Progenitor cell of endocrine pancreas (in vitro differentiated cells): ENCODE measurements at places on chromosomes 16 and 17. TPM values are rescaled to one million over a fixed set of nuclear protein-coding genes. Genes with fewer than 3 reads are reported as not detected.

Gene DPEP3
- total RNA-seq = not detected in 2 replicates

- H3K36me3 ChIP-seq = no peaks in the 10 kb centered on the region
- H3K4me1 ChIP-seq = peaks cover 26% of the 10 kb centered on the region
- no peaks in the 10 kb centered on the region for H3K27me3 ChIP-seq
- no peak overlapping the region for H3K27ac ChIP-seq
Measured at GRCh38 chr17:66720027-66720426, 114.9 kb upstream of the CACNG5 start.

Gene ZFHX3
- 48.9 and 54.0 TPM in 2 replicates for total RNA-seq

DNA sequence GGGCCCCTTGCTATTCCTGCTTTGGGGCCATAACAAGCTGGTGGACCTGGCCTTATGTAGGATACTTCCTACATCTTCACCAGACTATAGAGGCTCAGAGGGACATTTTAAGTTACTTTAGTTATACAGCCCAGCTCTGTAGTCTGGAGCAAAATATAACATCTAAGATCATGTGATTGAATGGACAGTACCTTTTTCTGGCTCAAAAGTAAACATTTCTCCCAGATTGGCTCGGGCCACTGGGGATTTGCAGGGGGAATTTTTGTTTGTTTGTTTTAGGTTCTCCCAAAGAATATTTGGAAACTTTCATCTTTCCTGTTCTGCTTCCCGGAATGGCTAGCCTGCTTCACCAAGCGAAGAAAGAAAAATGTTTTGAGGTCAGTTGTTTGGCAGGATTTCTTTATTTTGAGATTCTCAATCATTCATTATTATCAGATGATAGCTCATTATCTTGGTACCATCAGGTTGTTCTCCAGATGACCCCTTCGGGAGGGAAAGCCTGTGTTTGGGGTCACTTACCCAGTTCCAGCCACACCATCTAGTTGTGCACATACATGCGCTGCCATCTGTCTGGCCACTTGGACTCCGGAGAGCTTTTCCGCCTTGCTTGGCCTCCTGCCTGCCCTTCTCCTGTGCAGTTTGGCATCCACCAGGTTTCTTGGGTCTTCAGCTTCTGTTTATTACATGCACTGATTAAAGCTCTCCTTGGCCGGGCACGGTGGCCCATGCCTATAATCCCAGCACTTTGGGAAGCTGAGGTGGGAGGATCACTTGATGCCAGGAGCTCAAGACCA, 17.2 kb downstream of the IQCK start:
- peaks cover 36% of the 10 kb centered on the region for H3K36me3 ChIP-seq
- no peaks in the 10 kb centered on the region for H3K27me3 ChIP-seq
- no peak overlapping the region for H3K27ac ChIP-seq

Gene SBK1
- total RNA-seq = 89.4 and 91.2 TPM in 2 replicates

Gene IL21R
- total RNA-seq = not detected in 2 replicates

- no peak for DNase-seq
- peaks cover 5% of the 10 kb centered on the region for H3K36me3 ChIP-seq
- no peak overlapping the region for H3K4me3 ChIP-seq
Measured at GRCh38 chr16:24745791-24746190, 16.3 kb downstream of the TNRC6A start.

GRCh38 chr16:70421014-70421413, 17.9 kb downstream of the ST3GAL2 start:
- no peak overlapping the region for H3K4me3 ChIP-seq
- peaks cover 50% of the 10 kb centered on the region for H3K4me1 ChIP-seq

- H3K27me3 ChIP-seq = no peaks in the 10 kb centered on the region
- peaks cover 1% of the 10 kb centered on the region for H3K36me3 ChIP-seq
- H3K4me3 ChIP-seq = no peak overlapping the region
- DNase-seq = no peak
- no peaks in the 10 kb centered on the region for H3K4me1 ChIP-seq
- H3K27ac ChIP-seq = no peak overlapping the region
Measured at GRCh38 chr17:63308272-63308671, 137.8 kb downstream of the CYB561 start.

DNA sequence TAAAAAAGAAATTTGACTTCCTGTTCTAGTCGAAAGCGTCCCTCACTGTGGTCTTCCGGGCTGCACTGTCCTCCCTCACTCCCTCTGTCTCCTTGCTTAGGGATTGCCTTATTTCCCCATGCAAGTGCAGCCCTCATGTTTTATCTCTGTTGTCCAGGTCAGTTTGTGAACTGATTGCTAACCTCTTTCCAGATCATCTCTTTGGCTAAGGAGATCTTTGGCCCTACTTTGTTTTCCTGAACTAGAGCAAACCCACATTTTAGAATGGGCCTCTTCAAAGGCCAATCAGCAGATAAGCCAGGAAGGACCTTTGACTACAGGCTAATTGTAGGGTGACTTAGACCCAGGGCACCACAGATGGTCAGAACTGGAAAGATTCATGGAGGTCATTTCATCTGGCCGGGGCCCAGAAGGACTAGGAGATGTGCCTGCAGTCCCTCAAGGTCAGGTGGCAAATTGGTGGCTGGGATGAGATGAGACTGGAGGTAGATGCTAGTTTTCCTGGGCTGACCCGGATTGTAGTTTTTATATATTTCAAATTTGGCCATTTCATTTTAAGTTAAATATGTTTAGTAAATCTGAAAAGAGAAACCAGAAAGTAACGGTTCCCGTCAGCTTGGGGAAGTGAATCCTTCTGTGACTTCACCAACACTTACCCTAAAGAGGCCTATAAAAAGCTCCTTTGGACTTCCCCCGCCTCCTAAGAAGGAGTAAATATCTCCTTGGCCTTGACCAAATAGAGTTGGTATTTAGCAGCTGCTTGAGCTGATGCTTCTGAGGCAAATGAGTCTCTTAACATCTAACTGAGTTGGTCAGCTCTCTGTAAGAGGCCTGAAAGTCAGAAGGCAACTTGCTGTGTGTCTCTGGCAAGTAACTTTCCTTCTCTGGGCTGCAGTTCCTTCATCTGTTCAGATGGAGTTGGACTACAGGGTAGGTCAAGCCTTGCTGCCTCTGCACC, 6.2 kb upstream of the SLC25A19 start:
- DNase-seq = no peak
- H3K4me1 ChIP-seq = peaks cover 6% of the 10 kb centered on the region
- no peaks in the 10 kb centered on the region for H3K27me3 ChIP-seq
- no peak overlapping the region for H3K27ac ChIP-seq

GRCh38 chr16:57283214-57283958, 1.1 kb downstream of the PLLP start:
- peak overlapping the region; percentile 71 for H3K4me3 ChIP-seq
- peaks cover 12% of the 10 kb centered on the region for H3K4me1 ChIP-seq
- no peaks in the 10 kb centered on the region for H3K36me3 ChIP-seq

- no peaks in the 10 kb centered on the region for H3K36me3 ChIP-seq
- H3K27ac ChIP-seq = no peak overlapping the region
- peak; percentile 37 for DNase-seq
- peaks cover 18% of the 10 kb centered on the region for H3K27me3 ChIP-seq
- peaks cover 4% of the 10 kb centered on the region for H3K4me1 ChIP-seq
Measured at GRCh38 chr17:40499551-40500189, 1.8 kb downstream of the TNS4 start.

GRCh38 chr16:4075534-4075933, 40.7 kb downstream of the ADCY9 start:
- DNase-seq = no peak
- H3K27me3 ChIP-seq = peaks cover 4% of the 10 kb centered on the region
- no peak overlapping the region for H3K27ac ChIP-seq
